ENCODE measurements at places on chromosomes 5 and 9.
A peak's percentile ranks its signal among the peaks of the same experiment; 100 is the strongest.

DNA sequence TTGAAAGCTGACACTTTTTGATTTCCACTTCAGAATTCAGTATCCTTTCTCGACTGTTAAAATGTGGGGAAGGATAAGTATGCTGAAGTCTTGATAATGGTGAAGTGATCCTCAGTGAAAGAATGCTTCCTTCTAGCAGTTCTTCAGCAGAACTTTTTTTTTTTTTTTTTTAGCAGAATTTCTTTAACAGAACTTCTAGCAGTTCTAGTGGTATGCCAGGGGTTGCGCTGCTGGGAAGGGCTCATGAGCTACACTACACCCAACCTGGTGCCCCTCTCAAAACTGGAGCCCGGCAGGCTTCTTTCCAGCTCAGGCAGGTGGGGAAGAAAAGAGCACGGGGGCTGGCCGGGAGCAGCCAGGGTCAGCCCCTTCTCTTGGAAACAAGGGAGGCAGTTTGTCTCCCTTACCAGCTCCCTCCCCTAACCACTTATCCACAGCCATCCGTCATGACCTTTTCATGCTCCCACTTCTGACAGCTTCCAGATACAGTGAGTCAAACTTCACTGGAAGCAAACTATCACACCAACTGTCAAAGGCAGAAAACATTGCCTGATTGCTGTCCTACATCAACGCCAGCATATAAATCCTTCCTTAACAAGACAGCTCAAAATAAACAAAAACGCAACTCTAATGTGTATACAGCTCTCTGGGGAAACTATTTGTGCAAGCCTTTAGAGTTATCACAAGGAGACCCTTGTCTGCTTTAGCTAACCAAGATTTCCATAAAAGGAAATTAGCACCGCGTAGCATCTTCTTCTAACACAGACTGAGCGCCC is 211.5 kb downstream of the GAPVD1 start:
- DNase-seq = no peak

- no peak for DNase-seq
Measured at GRCh38 chr5:83192947-83193346, 115.6 kb downstream of the XRCC4 start.

GRCh38 chr9:112380102-112380824 is at the start of gene HSDL2:
TSS of gene HSDL2 (plus strand) at chr9:112380108. CDS start at chr9:112380164, 56 bp downstream.
- peak; percentile 43 for DNase-seq

DNA sequence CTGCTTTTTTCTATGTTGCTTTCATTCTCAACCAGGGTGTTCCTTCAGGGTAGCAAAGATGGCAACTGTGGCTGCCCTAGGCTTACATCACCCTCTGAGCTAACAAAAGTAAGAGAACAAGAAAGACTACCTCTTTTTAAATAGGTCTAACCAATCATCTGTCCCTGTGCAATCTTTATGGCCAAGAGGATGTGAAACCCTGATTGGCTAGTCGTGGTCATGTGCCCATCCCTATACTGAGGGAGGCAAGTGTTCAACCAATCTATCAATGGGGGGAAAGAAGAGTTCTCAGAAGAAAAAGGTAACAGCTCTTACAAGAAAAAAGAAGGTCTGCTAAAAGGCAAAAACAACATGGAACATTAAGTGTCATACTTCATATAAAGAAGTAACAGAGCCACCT is 11.7 kb upstream of the SNCAIP start:
- DNase-seq = no peak

DNA sequence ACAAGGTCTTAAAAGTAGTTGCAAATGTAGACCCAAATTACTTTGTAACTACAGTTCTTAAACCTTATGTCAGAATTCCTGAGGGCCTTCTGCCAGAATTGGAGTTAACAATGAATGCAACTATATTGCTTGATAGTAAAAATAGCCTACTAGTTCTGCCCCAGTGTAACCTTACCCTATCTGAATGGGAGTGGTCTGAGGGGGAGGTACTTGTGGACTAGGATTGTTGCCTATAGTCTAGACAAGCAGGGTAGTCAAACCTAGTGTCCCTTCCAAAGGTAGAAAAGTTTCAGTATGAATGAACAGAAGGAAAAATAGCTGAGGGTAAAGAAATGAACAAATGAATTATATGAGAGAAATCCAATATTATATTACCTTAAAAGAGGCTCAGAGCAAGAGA is 242.2 kb downstream of the PJA2 start:
- DNase-seq = no peak

All from NCI-H2171 treated with DMSO at 0.1 percent for 48 hours (cell line).